ENCODE measurements at places on chromosomes 6 and 20. TPM values are rescaled to one million over a fixed set of nuclear protein-coding genes. Genes with fewer than 3 reads are reported as not detected.

DNA sequence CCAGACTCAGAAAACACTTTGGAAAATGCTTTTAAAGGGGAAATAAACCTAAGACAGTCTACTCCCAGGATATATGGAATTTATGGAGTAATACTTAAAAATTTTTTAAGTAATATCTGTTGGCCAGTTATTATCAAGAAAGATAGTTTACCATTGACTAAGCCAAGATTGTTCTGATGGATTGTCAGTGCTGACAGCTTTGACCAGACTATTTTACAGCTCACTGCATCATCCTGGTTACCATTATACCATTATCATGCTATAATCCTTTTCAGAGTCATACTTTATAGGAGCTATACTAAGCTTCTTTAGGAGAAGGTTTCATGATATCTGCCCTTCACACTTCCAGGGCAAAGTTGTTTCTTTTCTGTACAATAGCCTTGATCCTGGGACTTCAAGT lies 16.5 kb downstream of the GTF2H5 start:
- DNase-seq, result no peak

DNA sequence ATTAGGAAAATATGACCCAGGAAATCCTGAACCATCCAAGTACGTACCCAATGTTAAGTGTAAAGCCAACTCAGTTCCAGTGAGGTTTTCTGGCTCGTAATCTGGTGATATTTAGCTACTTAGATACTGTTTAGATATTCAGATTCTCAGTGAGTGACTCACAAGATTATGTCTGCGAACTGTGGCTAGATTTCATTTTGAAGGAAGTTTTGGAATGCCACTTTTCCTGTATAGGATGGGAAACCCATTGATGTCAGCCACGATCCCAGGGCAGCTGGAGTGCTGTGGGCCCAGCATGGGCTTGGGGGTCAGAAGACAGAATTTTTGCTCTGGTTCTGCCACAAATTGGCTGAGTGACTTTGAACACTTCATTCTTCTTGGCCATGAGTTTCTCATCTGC lies 76.3 kb downstream of the TMEM170B start:
- DNase-seq, result peak; percentile 73

- DNase-seq, result no peak
Measured at GRCh38 chr6:24584382-24584720, 61.6 kb downstream of the KIAA0319 start.

The NKX2-4 gene
- not detected for polyA plus RNA-seq
